ENCODE measurements at places on chromosomes 5 and 9.

GRCh38 chr9:70205366-70206020 is 53.3 kb upstream of the SMC5 start:
- no peak for DNase-seq

DNA sequence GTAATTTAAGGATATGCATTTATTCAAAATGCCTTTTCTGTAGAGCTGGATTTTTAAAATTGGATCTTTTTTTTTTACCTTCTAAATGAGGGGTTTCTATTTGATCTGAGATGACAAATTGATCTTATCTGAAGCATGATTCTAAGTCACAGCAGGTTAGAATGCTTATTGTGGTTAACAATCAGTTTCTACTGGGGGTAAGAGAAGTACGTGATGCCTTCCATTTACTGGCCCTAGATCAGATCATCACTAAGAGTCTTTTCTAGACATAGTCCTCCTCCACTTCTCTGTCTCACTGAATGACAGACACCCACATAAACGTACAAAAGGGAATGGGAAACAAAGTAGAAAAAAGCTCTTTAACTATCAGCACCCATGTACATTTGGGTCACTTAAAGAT is 231.9 kb downstream of the DMAC1 start:
- no peak for DNase-seq

GRCh38 chr5:99460701-99461100 is 531.9 kb upstream of the CHD1 start:
- DNase-seq, result no peak

GRCh38 chr5:172403817-172404216 is 50.5 kb downstream of the SH3PXD2B start:
- no peak for DNase-seq

- no peak for DNase-seq
Measured at GRCh38 chr5:115165790-115166189, 3.9 kb downstream of the TRIM36 start.

DNA sequence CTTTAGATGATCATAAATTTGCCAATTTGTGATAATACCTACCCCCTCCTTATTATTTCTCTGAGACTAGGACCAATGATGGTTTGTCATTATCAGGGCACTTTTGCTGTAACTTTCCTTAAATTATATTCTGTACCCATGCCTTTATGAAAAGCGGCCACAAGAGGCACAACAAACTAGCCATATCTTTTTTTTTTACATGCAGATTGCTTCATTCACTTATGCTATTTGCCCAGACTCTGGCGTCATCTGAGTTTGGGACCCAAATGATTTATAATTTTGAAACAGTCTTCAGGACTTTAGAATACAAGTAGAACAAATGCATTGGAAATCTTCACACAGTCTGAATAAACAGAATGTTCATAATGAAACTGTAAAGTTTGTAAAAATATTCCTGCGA is 408.1 kb downstream of the MAT2B start:
- peak; percentile 54 for DNase-seq

DNA sequence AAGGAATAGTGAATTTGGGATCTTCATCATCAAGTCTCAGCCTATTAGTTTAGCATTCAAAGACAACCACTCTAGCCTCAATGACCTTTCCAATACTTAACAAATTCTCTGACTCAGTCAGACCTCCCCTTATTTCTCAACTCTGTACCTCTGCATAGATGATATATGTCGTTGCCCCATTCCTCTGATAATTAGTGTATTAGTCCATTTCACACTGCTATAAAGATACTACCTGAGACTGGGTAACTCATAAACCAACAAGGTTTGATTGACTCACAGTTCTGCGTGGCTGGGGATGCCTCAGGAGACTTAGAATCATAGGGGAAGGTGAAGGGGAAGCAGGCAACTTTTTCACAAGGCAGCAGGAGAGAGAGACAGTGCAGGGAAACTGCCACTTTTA is 8.9 kb downstream of the MRPL22 start:
- no peak for DNase-seq

- peak; percentile 69 for DNase-seq
Measured at GRCh38 chr9:764105-764524, 77.4 kb upstream of the DMRT1 start.

GRCh38 chr9:95736370-95736769 is 139.1 kb upstream of the ERCC6L2 start:
- DNase-seq, result no peak

DNA sequence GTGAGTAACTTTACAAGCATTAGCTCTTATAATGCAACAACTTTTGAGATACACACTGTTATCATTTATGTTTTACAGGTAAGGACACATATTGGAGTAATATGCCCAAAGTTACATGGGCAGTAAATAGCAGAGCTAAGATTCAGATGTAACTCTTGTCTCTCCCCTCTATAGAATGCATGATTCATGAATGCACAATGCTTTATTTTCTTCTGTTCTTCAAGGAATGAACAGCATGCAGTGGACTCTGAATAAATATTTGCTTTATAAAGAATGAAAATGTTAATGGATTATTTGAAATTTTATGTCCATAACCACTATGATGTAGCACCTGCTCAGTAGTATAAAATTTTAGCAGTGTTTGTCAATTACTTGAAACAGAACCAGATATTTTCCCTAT is 629.5 kb downstream of the KCTD16 start:
- DNase-seq, result no peak

- no peak for DNase-seq
Measured at GRCh38 chr9:135080286-135081263, 6.9 kb upstream of the OLFM1 start.

GRCh38 chr9:105757496-105758251 is 63.3 kb downstream of the TMEM38B start:
- DNase-seq, result peak; percentile 64

GRCh38 chr9:88996046-88996920 is 5.0 kb downstream of the S1PR3 start:
- DNase-seq, result no peak

DNA sequence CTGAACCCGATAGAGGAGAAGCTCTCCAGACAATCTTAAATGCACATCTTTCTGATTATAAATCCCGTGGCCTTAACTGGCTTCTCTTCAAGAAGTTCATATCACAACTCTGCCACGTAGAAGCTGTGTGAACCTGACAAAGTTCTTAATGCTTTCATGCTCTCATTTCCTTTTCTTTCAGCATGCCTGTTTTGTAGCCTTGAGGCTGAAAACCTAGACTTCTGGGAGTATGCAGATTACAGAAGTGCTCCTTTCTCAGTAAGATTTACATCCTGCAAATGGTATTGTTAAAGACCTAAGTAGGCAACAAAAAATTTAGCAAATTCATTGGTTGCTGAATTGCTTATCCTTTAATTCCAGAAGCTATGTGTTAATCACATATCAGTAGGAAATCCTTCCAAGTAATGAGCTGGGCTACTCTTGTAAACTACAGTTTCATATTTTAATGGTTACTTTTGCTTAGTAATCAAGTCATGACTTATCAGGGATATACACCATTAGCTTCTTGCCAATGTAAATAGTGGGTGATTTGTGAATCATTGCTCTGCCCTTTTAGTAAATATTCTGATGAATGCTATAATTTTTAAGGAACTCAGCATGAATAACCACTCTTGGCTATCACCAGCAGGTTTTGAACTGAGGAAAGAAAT is 334.7 kb downstream of the FBXL7 start:
- no peak for DNase-seq

- no peak for DNase-seq
Measured at GRCh38 chr9:76161106-76161505, 233.1 kb downstream of the RFK start.

GRCh38 chr5:151041577-151042268 is 21.3 kb downstream of the GPX3 start:
- no peak for DNase-seq

DNA sequence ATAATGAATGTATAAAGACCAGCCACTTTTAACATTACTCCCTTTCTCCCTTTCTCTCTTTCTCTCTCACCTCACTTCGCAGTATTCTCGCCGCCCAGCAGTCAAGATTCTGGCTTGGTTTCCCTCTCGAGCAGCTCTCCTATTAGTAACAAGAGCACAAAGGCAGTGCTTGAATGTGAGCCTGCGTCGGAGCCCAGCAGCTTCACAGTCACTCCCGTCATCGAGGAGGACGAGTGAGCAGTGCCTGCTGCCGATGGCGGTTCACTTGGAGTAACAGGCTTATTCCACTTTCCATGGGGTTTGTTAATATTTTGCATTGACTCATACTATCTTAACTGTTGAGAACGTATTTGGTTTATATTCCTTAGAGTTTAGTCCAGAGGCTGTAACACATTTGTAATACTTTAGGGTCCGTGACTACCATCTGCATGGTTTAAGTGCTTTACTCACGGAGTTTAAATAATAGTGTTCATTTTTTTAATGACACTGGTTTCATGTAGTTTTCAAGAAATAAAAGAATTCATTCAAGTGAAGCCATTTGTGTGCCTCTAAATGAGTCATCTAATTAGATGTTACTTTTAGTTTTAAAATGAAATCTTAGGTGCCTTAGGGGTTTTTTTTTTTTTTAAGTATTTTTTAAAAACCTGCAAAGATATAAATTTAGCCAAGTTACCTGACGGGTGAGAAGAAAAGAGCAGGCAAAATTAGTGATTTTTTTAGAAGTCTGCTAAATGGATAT is 8.4 kb upstream of the DMRT3 start:
- no peak for DNase-seq

GRCh38 chr5:167451076-167451475 is 840.4 kb upstream of the WWC1 start:
- DNase-seq, result no peak

GRCh38 chr5:134647750-134648424 is 698 bp upstream of the SEC24A start:
- peak; percentile 94 for DNase-seq

- DNase-seq, result no peak
Measured at GRCh38 chr9:109966643-109967368, 186.8 kb downstream of the PALM2AKAP2 start.

GRCh38 chr9:96779089-96779488 is 1.2 kb upstream of the ZNF510 start:
- no peak for DNase-seq

DNA sequence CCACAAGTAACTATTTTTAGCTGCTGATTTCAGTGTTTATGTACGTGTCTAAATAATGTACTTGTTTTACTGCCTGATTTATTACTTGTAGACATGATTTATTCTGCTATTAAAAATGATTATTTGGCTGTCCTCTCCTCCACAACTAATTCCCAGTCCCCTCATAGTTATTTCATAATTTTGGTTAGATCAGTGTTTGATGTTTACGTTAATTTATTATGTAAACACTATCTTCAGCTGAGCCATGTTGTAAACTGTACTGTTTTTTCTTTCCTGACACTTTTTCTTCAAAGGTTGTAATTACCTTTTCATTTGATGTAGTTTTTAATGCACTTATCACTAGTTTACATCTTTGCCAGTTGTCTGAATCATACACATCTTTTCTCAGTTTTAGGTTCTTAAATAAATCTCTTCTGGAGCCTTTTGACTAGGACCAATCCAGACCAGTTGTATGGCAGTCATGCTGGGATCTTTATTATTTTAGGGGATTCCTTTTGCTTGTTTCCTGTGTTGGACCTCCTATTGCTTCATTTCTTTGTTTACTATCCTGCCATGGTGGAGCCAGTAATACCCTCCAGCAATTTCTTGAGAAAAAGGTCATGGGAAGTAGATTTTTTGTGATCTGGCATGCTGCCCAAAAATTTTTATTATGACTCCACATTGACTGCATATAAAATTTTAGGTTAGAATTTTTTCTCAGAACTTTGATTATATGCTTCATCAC is 16.1 kb downstream of the AP3S1 start:
- DNase-seq, result peak; percentile 6

DNA sequence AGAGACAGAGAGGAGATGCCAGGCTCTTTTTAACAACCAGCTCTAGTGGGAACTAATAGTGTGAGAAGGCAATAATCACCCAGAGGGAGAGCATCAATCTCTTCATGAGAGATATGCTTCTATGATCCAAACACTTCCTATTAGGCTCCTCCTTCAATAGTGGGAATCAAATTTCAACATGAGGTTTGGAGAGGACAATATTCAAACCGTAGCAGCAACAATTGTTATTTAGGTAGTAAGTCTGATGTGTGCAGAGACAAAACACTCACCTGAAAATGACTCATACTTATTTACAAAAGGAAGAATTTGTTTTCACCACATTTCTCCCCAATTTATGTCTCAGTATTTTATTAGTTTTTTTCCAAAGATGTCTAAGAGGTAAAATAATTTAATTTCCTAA is 144.3 kb downstream of the ST8SIA4 start:
- DNase-seq, result no peak

Measured in suppressor macrophage treated with lipopolysaccharide for 4 hours (primary cell).